ENCODE measurements at places on chromosomes 4 and X.

- DNase-seq = no peak
These were observed 244.2 kb downstream of the BCOR start for GRCh38 chrX:39853417-39854030.

DNA sequence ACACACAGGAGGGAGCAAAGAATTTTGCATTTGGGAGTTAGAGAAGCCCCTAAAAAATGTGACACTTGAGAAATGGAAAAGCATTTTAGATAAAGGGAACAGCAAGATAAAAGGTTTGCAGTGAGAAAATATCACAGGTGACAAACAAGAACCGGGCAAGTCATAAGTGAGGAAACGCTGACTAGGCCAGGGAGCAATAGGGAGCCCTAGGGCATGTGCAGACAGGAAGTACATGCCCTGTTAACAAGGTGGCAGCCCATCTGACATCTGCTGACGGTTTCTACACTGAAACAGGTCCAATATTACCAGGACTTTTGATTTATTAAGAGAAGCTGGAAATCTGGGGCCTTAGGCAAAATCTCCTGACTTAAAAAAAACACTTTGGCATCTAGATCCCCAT, 4.0 kb upstream of the IL13RA1 start:
- no peak for DNase-seq

DNA sequence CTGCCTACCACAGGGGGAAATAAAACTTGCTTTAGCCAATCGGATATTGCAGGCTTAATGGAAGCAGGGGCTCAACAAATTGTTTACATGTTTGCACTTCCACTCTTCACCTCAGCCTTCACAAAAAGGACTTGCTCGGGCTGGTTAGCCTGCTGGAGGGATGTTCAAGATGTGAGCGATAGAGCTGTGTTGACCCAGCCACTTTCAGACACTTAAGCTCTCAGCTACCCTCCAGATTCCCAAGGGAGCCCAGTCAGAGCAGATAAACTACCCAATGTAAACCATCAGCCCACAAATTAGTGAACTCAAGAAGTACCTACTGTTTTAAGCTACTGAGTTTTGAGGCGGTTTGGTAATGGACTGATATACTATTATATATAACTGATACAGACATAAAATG, 508.4 kb upstream of the FTHL17 start:
- DNase-seq = no peak

- DNase-seq = no peak
These were observed at the start of gene UGT2A3 for GRCh38 chr4:68951078-68951805. Gene UGT2A3, minus strand, starts transcription at chr4:68951804. Its CDS starts 44 bp downstream, at chr4:68951760.

GRCh38 chrX:19156186-19156585, 33.9 kb upstream of the ADGRG2 start:
- DNase-seq = no peak

- DNase-seq = no peak
These were observed 61.7 kb upstream of the PLS3 start for GRCh38 chrX:115499112-115499805.

DNA sequence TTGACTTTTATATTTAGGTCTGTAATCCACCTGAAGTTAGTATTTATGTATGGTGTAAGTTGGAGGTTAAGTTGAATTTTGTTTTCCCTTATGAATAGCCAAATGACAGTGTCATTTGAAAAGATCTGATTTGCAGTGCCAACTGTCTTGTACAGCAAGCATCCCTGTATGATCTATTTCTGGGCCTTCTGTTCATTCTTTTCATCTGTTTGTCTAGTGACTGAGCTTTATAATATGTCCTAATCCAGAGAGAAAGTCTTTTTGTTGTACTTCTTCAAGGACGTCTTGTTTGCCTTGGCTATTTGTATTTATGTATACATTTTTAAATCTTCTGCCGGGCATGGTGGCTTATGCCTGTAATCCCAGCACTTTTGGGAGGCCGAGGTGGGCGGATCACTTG, 39.6 kb downstream of the CDKL5 start:
- DNase-seq = no peak

DNA sequence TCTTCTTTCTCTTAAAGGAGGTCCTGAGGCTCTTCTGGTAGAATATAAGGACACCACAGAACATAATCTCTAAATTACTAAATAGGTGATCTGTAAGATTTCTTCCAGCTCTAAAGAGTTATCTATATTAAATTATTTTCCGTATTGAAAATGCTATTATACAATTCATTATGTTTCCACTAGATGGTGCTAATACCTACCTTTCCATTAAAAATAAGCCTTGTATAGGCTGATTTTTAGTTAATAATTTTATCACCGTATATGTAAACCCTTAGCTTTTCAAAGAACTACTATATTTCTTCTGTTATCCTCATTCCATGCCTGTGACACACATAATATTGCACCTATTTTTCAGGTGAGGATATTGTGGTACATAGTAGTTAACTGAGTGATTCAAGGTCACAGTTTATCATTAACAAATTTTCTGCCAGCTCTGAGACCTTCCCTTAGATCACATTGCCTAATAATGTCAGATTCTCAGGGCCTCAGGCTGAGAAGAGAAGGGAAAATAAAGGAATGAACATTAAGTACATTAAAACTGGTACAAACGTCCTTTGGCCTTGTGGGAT, 138.8 kb downstream of the TEX11 start:
- peak; percentile 3 for DNase-seq

Data from endothelial cell of umbilical vein (primary cell).